ENCODE measurements at places on chromosomes 6 and 20.

DNA sequence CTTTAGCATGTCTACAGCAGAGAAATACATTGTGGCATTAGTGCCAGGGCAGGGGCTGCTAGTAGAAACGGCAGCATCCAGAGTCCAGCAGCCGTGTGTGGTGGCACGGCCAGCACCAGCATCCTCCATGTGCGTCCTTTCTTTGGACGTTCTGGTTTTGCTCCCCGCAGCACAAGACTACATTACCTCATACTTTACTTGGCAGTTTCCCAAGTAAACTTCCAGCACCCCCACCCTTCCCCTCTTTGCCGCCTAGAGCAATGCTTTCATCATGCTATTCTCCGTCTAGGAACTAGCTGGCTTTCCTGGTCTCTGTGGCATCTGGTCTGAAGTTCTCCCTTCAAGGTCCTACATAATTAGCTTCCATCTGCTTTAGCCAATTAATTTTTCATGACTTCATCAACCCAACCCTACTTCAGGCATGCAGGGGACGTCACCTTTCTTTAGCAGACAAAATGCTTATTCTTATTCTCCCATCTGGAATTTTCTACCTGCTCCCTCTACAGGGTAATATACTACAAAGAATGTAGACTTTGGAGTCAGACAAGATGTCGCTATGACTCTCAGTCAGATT is 67.6 kb downstream of the BLOC1S5 start:
- DNase-seq = no peak

- no peak for DNase-seq
Measured at GRCh38 chr6:36128793-36129192, 1.5 kb upstream of the MAPK13 start.

GRCh38 chr20:7432612-7433011 is 507.6 kb downstream of the HAO1 start:
- DNase-seq = no peak

GRCh38 chr6:35365594-35366203 is 23.3 kb downstream of the PPARD start:
- no peak for DNase-seq

DNA sequence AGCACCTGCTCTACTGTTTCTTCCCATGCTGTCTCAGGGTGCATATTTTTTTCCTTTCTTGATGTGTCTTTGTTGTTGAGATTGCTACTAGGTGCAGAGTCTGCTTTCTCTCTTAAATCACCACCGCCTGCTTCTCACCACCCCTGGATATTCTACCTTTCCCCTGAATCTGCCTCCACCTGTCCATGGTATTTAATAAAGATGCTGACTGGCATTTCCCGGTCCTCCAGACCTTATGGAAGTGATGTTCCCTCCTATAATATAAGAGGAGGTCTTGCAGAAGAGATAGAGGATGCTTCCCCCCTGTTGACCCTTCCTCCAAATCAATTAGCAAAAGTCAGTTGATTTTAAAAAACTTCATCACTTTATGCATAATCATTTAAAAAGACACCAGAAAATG is 107.9 kb upstream of the IYD start:
- DNase-seq = no peak

DNA sequence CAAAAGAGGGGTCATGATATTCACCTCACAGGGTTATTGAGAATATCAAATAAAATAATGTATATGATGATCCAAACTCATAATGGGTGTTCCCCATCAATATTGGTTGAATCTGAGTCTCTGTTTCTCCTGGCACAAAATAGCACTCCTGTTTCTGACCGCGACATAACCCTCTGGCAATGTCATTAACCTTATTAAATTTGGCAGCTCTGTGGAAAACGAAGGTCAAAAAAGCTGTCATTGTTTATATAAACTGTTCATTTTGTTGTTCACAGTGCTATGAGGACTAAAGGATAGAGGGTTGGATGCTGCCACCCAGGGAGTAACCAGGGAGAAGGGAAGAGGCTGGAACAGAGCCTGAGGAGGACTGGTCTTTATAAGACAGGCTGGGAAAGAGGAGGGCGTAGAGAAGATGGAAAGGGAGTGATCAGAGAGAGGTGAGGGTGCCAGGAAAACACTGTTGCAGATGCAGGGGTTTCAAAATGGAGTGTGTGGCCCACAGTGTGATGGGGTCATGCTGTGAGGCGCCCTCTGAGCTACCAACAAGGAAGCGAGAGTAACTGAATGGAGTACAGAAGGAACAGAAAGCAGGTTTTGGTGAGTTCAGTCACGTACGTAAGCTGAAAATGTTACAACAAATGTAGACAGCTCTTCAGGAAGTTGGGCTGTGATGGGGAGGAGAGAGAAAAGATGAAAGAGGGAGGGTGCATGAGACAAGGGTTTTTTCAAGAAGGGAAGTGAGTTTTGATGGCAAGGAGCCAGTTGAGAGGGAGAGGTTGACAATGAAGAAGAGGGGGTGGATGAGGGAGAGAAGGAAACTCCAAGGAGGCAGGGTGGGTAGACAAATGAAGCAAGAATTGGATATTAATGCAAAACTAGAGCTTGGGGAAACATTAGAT is 251.6 kb upstream of the TAB2 start:
- no peak for DNase-seq

DNA sequence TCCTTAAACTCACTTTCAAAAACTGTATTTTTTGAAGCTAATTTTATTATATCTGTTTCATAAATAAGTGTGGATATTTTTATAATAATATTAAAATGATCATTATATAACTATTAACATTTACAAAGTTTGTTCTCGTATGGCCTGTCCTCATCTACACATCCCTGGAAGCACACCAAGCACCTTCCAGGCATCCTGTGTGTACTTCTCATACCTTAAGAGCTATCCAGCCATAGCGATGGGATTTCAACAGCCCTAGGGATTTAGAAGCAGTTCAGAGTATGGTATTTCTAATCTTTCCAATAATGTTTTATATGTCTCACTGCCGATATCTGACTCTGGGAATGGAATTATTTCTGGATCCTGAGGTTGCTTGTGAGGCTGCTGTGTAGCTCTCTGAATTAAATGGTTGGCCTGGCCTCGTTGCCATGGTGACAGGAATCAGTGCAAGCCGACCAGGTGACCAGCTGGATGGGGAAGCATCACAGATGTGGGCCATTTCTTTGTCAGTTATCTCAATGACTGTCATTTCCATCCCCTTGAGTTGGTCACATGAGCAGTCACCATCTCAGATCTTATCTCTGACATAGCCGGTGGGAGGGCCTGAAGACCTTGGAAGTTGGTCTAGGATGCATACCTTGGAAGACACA is 265.2 kb upstream of the RIN2 start:
- no peak for DNase-seq
